ENCODE measurements at places on chromosomes 6 and 20. TPM values are rescaled to one million over a fixed set of nuclear protein-coding genes. Genes with fewer than 3 reads are reported as not detected.

The OR2B2 gene
- total RNA-seq = not detected

The PLEKHG1 gene
- 0.50 TPM for total RNA-seq

The OR2J3 gene
- total RNA-seq = not detected

The PCK1 gene
- total RNA-seq = 0.03 TPM

The EPHA7 gene
- 0.04 TPM for total RNA-seq

The C20orf141 gene
- total RNA-seq = 0.60 TPM

The CLIC5 gene
- total RNA-seq = not detected

The CALHM5 gene
- total RNA-seq = 0.10 TPM

The SLC17A1 gene
- not detected for total RNA-seq

The TINAG gene
- total RNA-seq = not detected

The ASIP gene
- not detected for total RNA-seq

The ERVFRD-1 gene
- total RNA-seq = not detected

The FNDC1 gene
- total RNA-seq = 0.21 TPM

The LPA gene
- total RNA-seq = 0.02 TPM

The GRM1 gene
- total RNA-seq = 0.04 TPM

The PTGIS gene
- 0.05 TPM for total RNA-seq

The GTSF1L gene
- total RNA-seq = not detected

The PKIB gene
- total RNA-seq = 0.73 TPM

The RAB32 gene
- total RNA-seq = 34.3 TPM

The CST4 gene
- total RNA-seq = not detected

The RHAG gene
- total RNA-seq = 0.07 TPM

The ROS1 gene
- 0.24 TPM for total RNA-seq

The TAF11 gene
- 19.3 TPM for total RNA-seq

The POPDC3 gene
- 31.2 TPM for total RNA-seq

The ABCF1 gene
- total RNA-seq = 54.6 TPM

The ZNF831 gene
- not detected for total RNA-seq

The MUCL3 gene
- total RNA-seq = not detected

The SLC22A3 gene
- total RNA-seq = 46.7 TPM

The CCN5 gene
- 29.9 TPM for total RNA-seq

The SYCP2L gene
- 3.2 TPM for total RNA-seq

The PRICKLE4 gene
- total RNA-seq = 0.85 TPM

The OR12D3 gene
- total RNA-seq = not detected

The PBOV1 gene
- total RNA-seq = not detected

The SLC35A1 gene
- total RNA-seq = 7.2 TPM

The RAB44 gene
- total RNA-seq = 0.02 TPM

The MMS22L gene
- 16.6 TPM for total RNA-seq
